HL-60 (cell line): ENCODE measurements at places on chromosomes 4 and X.
A peak's percentile ranks its signal among the peaks of the same experiment; 100 is the strongest.

DNA sequence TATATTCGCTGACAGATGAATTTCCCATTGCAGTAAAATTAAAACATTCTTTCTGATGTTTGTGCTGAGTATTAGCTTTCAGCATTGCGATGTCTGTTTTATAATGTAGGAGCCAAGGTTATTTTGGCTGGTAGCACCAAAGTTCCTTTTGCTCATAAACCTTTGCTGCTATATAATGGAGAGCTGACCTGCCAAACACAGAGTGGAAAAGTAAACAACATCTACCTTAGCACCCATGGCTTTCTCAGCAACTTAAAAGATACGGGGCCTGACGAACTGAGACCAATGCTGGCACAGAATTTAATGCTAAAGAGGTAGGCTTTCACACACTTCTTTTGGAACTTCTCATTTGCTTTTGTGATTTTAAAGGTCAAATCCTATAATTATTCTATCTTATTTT is 46.0 kb downstream of the WDR19 start:
- no peak for DNase-seq

- no peak for DNase-seq
Measured at GRCh38 chr4:55074386-55074785, 51.0 kb downstream of the KDR start.

DNA sequence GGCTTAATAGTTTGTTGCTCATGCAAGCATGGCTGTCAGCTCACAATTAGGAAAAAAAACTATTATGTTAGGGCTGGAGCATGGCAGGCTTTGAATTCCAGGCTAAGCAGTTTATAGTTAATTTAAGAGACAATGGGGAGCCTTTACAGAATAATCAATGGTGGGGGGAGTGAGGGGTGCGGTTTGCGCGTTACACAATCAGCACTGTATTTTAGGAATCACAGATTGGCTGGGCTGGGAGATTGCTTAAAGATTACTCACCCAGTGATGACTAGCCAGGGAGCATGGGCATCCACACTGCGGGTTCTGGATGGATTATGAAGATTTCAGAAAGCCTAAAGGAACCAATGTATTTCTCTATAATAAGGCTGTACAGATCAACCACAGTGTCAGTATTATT is 186.6 kb downstream of the SOX3 start:
- no peak for DNase-seq

DNA sequence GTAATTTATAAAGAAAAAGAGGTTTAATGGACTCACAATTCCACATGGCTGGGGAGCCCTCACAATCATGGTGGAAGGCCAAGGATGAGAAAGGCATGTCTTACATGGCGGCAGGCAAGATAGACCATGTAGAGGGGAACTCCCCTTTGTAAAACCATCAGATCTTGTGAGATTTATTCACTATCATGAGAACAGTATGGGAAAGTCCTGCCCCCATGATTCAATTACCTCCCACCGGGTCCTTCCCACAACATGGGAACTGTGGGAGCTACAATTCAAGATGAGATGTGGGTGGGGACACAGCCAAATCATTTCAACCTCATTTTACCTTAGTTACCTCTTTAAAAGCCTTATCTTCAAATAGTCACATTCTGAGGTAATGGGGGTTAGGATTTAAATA is 30.9 kb upstream of the ELOVL6 start:
- no peak for DNase-seq

GRCh38 chr4:89249716-89250361 is 57.8 kb downstream of the GPRIN3 start:
- no peak for DNase-seq

DNA sequence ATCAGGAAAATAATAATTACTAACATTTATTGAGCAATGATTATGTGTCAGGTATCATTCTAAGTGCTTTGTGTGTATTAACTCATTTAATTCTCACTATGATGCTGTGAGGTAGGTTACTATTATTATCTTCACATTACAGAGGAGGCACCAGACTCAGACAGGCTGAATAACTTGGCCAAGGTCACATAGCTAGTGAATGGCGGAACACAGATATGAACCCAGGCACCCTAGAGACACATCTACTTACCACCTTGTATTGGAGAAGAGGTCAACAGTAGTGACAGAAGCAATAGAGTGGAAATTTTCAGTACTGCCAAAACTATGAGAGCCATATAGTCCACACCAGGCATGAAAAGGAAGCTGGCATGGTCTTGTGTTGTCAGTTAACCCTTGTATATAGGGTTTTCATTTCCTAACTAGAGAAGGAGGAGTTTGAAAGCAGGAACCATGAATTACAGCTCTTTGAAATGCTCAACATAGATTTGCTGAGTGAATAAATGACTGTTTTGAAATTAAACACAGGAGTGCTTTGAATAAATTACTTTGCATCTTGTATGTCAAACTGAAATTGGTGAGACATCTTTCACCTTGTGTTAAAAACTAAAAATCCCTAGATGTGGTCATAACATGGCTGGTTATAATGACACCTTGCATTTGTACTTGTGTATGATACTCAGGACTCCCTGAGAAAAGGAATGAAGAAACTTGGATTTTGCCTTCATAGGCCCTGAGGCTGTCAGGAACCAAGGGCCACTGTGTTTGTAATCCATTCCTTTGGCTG is 71.8 kb downstream of the RTL9 start:
- no peak for DNase-seq

- no peak for DNase-seq
Measured at GRCh38 chrX:9144701-9145241, 110.8 kb upstream of the FAM9B start.

DNA sequence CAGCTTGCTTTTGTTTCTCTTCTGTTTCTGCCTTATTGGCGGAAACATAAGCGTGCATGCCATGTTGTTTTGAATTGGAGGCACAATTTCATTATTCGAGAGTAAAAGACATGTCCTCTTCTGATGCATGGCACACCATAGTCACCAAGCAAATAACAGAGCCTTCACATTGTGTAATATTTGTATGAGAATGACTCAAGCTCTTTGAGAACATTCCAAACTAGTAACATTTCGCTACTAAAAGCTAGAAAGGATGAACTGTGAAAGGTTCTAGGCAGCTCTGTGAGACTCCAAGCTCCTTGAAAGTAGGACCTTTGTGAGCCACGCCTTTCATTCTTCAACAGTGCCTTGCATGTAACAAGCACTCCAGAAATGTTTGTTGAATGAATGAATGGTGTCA is 9.2 kb upstream of the ANXA3 start:
- no peak for DNase-seq

GRCh38 chr4:155441475-155441874 is 64.7 kb upstream of the MAP9 start:
- no peak for DNase-seq

DNA sequence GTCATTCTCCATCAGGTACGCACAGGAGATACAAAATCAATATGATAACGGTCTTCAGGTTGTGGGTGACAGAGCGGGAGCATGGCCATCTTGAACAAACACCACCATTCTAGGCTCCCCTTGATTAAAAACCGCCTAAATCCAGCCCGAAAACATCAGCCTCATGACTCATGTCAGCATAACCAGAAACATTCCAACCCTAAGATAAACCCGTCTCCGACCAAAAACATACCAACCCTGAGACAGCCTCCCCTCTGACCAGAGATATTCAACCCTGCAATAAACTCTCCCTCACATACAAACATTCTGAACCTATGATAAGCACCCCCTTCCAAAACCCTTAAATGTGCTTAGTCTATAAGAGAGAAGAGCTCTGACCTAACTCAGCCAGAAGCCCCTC is 157.9 kb downstream of the DHRSX start:
- DNase-seq, result no peak

- DNase-seq, result no peak
Measured at GRCh38 chrX:47807548-47807947, 29.2 kb upstream of the ZNF81 start.

GRCh38 chr4:38673130-38673978 is 9.4 kb downstream of the KLF3 start:
- no peak for DNase-seq

DNA sequence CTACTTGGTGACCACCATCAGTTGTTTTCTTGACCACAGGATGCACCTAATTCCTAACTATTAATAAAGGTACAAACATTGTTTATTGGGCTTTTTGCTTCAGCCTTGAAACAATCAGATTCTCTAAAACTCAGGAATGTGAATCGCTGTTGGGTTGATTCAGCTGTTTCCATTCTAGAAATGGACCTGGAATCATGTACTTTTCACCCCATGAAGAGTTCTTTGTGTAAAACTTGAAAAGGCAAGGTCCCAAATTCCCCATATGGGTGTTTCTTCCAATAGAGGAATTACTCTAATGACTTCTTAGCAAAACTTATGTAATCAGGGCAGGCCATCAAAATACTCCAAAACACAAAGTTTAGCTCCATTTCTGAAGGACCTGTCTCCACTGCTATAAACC is 7.4 kb downstream of the AFAP1 start:
- no peak for DNase-seq

DNA sequence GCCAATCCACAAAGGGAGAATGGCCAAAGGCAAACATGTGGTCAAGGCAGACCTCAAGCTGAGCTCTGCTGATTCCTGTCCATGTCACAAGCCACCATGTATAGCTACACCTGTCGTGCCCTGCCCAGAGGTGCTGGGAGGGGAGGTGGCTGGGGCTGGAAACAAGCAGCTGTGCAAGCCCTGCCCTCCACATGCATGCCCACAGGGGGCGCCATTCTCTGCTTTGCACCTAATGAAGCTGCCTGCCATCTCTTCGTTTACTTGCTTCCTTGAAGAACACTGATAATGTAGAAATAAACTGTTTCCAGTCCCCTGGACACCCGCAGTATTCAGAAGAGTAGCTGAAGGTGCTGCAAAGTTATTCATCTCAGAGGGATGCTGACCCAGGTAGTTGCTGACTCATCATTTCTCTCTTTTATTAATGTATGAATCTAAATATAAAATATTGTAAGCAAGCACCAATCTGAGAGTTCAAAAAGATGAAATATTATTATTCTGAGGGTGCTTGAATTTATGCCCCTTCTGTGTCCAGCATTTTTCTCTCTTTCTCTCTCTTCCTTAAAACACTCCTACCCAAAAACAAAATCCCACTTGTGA is 278.6 kb downstream of the ADGRA3 start:
- peak; percentile 23 for DNase-seq

DNA sequence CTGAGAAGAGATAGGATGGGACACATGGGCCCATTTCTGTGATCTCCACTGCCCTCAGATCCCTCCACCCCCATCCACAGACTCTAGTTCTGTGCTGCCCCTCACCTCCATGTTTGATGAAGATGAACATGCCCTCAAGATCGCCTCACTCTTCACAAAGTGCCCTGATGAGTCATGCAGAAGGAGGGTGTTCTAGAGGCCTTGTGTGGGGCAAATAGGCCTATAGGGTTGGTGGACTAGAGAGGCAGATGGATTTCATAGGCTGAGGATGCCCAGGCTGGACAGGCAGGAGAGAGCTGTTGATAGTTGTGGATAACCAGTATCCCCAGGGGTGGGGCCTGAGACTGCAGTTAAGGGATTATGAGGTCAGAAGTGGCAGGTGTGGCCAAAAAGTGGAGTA is at the start of gene CXorf65:
CXorf65 (minus strand) TSS at position 314 of the 400 bp plus-strand sequence; CDS start at position 130, 184 bp downstream.
- no peak for DNase-seq

DNA sequence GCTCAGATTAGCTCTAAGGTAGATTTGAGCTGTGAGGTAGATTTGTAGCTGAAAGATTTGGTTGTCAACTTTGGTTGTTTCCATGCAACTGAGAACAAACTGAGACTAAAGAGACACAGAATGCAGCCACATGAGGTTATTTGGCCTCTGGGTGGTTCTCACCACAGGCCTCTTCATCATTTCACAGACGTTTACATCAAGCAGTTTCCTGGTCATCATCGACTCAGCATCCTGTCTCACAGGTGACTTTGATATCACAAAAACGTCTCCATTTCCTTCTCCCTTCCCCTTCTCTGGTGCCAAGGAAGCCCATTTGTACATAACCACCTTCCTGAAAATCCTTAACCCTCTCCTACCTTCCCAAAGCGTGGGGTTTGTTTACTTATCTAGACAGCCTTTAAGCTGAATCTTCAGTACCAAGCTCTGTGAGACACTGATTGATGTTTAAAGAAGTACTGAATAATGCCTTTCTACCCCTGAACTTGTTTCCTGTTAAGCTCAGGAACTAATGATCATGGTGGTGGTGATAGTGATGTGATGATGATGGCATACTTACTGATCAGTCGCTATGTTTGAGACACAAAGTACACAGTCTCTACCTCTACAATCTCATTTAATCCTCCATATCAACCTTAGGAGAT is 81.9 kb downstream of the FAM114A1 start:
- no peak for DNase-seq

DNA sequence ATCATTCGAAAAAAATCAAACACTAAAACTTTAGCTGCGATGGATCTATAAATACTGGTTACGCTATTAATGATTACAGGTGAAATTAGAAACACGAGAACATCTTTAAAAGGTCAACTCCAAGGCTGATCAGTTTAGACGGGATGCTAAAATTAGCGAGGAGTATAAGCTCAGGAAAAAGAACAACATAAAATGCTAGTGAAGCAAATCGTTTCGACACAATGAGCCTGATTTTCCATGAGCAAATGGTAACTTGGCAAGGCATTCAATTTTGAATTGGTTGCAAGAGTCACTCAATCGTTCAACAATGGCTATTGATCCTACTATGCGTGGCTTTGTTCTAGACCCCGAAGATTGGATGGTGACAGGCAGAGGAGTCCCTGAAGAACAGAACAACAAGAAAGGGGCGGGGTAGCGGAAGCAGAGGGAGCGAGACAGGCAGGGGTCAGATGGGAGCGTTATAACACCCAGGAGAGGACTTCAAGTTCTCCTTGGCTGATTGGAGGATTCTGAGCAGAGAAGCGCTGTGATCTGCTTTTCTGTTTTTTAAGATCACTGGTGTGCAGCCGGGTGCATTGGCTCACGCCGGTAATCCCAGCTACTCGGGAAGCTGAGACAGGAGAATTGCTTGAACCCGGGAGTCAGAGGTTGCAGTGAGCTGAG is 146.5 kb downstream of the RBM47 start:
- DNase-seq, result no peak

GRCh38 chr4:157689476-157689875 is 468.9 kb downstream of the GRIA2 start:
- no peak for DNase-seq

DNA sequence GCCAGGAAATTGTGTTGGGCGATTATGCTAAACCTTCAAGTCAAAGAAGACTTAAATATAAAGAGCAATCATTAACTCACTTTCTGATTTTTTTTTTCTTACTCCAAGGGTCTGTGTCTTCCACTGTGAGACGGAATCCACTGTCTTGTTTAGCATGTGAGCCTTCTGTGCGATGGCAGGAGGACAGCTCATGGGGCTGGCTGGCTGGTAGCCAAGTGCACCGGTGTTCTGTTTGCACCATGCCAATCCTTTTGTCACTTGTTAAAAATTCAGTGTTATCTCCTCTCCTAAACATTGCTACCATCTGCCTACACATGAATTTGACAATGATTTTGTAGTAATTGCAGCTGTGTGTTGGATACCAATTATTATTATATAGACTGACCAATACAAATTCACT is 1056.3 kb upstream of the IGFBP7 start:
- DNase-seq, result no peak

DNA sequence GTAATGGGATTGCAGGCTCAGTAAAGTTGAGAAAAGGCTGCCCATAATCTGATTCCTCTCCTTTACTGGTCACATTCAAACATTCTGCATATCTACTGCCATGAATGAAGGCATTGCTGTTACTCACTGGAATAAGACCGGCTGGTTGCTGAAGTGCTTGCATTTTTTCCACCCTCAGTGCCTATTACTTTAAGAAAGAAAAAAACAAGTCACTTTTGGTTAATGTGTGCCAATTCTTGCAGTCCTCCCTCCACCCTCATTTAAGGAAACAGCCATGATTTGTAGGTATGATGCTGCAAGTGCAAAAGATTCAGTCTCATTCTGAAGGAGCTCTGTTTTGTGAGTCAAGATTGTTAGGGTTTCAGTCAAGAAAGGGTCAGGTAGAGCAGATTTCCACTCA is 94.9 kb downstream of the EMCN start:
- DNase-seq, result no peak
